M059J (cell line): ENCODE measurements at places on chromosomes 16 and 17. TPM values are rescaled to one million over a fixed set of nuclear protein-coding genes. Genes with fewer than 3 reads are reported as not detected.

DHRS7C gene
- total RNA-seq, result not detected in 2 replicates

DNA sequence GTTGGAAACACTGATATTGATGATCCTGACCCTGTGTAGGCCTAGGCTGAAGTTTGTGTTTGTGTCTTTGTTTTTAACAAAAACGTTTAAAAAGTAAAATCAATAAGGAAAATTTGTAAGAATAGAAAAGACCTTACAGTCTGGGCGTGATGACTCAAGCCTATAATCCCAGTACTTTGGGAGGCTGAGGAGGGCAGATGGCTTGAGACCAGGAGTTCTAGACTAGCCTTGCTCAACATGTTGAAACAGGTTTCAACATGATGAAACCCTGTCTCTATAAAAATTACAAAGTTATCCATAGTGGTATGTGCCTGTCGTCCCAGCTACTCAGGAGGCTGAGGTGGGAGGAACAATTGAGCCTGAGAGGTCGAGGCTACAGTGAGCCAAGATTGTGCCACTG, 18.3 kb upstream of the TOM1L1 start:
- DNase-seq, result no peak

- no peak for DNase-seq
Observed at GRCh38 chr17:18004345-18004744, 31.7 kb downstream of the DRC3 start.

LRRC37A2 gene
- total RNA-seq, result 2.4 and 3.4 TPM in 2 replicates

DNA sequence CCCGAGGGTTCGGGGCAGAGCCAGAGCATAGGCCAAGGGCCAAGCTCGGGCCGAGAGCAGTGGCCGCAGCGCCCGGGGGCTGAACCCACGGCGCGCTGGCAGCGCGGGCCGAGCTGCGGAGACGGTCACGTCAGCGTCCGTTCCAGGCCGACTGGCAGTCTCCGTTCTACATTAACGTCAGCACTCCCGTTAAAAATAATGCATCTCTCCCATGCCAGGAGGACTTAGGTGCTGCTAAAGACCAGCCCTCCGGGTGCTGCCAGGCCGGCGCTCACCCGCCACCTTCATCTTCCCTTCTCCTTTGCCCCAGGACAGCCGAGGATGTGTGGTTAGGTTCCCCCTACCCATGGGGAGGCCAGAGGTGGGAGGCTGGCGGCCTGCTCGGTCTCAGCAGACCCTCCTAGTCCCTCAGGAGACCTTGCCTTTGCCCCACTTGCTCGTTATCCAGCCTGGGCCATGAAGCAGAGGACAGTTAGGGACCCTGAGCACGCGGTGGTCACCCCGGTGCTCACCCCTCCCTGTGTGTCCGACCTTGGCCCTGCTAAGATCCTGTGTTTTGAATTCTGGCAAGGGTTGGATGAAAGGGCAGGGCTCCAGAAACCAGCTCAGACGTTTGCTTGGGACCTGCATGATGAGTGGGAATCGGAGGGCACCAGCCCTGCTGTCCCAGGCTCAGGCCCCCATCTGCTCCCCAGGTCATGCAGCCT, 572 bp downstream of the MPG start:
- DNase-seq, result peak; percentile 47

SMPD3 gene
- 0.25 TPM in 1 of 2 replicates, not detected in the other for total RNA-seq

GRCh38 chr16:49009204-49009603, 272.4 kb downstream of the CBLN1 start:
- no peak for DNase-seq

GRCh38 chr16:74999609-75000480, 1.0 kb downstream of the ZNRF1 start:
- DNase-seq, result peak; percentile 60

DNA sequence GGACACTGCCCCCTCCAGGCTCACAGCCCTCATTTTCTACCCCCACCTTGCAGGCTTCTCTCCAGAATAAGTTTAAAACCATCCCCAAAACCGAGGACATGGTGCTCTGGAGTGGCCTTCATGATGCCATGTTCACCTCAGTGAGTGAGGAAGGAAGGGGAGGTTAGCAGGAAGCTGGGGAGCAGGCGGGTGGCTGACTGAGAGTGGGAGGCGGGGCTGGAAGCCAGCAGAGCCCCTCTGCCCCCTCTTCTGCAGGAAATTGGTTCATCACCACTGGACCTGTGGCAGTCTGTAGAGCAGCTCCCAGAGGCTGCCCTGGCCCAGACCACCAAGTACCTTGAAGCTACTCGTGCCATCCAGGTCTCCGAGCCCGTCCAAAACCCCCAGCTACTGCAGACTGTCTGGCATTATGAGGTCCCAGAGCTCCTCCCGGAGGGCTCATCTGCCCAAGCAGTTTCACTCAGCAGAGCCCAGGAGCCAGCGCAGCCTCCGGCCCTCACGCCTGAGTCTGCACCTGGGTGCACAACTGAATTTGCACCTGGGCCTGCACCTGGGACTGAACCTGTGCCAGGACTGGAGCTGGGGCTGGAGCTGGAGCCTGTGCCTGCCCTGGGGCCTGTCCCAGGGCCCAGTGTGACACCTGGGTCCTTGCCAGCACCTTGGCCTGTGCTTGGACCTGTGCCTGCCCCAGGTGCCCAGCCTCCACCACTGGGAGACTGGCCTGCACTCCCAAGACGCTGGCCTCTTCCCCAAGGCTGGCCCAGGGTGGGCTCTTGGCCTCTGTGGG, 19.0 kb downstream of the C16orf96 start:
- no peak for DNase-seq

DNA sequence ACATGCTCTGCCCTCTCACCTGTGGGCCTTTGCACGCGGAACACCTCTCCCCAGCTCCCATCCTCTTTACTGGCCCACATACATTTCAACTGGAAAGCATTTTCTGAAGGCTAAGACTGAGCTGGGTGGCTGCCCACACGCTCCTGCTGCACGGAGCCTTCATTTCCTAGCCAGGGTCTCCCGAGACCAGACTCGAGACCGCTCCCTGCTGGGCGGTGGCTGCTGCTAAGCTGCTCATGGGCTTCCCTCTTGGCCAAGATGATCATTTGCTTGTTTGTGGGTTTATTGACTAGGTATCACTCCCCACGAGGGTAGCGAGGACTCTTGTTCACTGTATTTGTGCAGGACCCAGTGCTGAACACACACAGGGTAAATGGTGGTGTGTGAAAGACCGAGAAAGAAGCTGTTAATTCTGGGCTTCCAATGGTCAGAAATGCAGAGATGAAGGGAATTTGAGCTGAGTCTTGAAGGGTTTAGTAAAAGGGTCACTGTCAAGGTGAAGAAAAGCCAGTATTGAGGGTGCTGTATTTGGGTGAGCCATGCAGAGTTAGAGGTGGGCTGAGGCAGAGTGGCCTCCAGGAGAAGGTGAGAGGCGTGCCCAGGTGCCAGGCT, 907 bp downstream of the TRAPPC2L start:
- peak; percentile 62 for DNase-seq

PSMC3IP gene
- 16.0 and 23.2 TPM in 2 replicates for total RNA-seq

GRCh38 chr17:51722994-51723393, 435.5 kb downstream of the CA10 start:
- no peak for DNase-seq

GRCh38 chr16:59913666-59914065, 1179.5 kb upstream of the GOT2 start:
- DNase-seq, result no peak

DNA sequence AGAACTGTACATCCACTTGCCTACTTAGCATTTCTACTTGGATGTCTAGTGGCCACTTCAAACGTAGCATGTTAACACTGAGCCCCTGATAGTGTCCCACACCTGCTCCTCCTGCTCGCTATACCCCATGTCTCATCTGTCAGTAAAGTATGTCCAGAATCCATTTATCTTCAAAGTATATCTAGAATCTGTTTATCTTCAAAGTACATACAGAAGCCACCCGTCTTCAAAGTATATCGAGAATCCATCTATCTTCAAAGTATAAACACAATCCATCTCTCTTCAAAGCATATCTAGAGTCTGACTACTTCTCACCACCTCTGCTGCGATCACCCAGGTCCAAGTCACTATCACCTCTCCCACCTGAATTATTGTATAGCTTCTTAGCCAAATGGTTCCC, 43.8 kb downstream of the MYO1D start:
- no peak for DNase-seq

MRPS23 gene
- total RNA-seq, result 25.8 and 31.8 TPM in 2 replicates

ALOX12 gene
- total RNA-seq, result not detected in 2 replicates

DNA sequence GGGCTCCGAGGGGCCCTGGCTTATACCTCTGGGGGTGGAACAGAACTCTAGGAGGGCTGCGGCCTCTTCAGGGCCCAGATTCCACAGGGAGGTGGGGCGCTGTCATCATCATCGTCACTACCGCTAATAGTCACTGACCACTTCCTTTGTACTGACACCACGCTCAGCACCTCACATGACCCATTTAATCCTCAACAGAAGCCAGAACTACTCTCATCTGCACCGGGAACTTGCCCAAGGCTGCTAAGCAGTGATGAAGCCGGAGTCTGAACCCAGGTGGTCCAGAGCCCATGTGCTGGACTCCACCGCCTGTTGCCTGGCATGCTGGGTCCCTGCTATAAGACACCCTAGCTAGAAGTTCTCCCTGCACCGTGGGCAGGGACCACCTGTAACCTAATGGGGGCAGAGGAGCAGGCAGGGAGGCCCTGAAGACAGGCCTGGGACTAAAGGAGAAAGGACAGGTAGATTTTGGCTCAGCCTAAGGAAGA, 12.0 kb downstream of the UNC13D start:
- peak; percentile 76 for DNase-seq

DNA sequence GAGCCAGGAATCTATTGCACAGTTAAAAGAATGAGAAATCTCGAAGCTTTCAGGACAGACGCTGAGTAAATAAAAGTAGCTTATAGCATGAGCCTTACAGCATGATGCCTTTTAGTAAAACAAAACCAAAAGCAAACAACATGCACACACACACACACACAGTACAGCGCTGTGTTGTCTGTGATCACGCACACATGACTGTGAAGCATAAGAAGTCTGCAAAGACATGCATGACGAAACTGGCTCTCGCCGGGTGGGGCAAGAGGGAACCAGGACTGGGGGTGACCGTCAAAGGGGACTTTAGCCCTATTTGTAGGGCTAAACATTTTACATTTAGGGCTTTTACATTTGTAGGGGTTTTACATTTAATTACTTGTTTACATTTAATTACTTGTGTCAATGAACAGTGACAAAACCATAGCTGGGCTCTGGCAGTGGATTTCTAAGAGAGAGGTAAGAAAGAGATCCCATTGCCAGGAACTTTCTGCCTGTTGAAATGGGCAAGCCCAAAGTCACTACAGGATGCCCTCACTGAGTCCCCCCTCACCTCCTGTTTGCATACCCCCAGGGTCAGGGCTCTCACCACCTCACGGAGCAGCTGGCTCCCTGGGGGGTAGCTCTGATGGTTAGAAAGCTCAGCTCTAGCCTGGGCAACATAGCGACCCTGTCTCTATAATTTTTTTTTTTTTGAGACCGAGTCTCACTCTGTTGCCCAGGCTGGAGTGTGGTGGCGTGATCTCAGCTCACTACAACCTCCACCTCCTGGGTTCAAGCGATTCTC, 2.0 kb upstream of the TNFRSF13B start:
- no peak for DNase-seq

SRSF1 gene
- 336 and 365 TPM in 2 replicates for total RNA-seq

CDH5 gene
- total RNA-seq, result 0.05 TPM in 1 of 2 replicates, not detected in the other

GRCh38 chr16:27776556-27777225, 226.7 kb downstream of the KATNIP start:
- no peak for DNase-seq

TP53TG3C gene
- not detected in 2 replicates for total RNA-seq

- DNase-seq, result no peak
Observed at GRCh38 chr17:2591040-2591640, 2.3 kb upstream of the PAFAH1B1 start.

GRCh38 chr17:17999364-18000029, 26.8 kb downstream of the DRC3 start:
- no peak for DNase-seq

C17orf78 gene
- total RNA-seq, result not detected in 2 replicates

- DNase-seq, result peak; percentile 18
Observed at GRCh38 chr17:50721194-50722010, 2.0 kb downstream of the LUC7L3 start.

DNA sequence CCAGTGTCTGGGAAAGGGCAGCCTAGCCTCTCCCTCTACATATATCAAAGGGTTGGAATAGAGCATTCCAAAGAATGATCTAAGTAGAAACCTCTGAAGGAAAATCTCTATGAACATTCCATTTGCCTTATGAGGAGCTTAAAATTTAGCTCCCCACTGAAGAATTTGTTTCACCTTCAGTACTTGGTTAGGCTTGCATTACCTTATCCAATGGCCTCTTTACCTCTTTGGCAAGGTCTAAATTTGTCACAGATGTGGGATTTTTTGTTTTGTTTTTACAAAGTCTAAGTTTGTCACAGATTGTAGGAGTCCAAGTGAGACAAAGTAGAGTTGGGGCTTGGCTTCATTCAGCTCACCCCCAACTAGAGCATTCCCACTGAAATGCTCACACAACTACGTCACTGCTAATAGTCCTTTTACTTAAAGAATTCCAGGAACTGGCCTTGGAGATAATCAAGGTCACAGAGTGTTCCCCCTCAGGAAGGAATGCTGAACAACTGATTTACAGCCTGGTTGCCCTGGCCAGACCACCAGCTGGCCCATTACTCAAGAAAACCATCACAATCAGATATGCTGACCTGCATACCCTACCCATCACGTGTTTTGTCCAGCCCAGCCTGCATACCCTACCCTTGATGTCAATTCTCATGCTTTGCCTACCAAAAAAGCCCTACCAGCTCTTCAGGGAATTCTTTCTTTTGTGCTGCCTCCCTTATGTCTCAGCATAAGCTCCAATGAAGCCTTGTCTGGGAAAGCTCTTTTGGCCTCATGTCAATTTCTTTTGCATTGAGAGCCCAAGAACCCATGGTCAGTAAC, 26.5 kb upstream of the PPM1D start:
- DNase-seq, result peak; percentile 12

GRCh38 chr17:1625581-1625980, 3.1 kb downstream of the SLC43A2 start:
- DNase-seq, result no peak

ADAMTS18 gene
- 0.07 and 0.12 TPM in 2 replicates for total RNA-seq

- no peak for DNase-seq
Observed at GRCh38 chr17:66369830-66370229, 67.4 kb downstream of the PRKCA start.

SLC35G6 gene
- total RNA-seq, result not detected in 2 replicates

DNA sequence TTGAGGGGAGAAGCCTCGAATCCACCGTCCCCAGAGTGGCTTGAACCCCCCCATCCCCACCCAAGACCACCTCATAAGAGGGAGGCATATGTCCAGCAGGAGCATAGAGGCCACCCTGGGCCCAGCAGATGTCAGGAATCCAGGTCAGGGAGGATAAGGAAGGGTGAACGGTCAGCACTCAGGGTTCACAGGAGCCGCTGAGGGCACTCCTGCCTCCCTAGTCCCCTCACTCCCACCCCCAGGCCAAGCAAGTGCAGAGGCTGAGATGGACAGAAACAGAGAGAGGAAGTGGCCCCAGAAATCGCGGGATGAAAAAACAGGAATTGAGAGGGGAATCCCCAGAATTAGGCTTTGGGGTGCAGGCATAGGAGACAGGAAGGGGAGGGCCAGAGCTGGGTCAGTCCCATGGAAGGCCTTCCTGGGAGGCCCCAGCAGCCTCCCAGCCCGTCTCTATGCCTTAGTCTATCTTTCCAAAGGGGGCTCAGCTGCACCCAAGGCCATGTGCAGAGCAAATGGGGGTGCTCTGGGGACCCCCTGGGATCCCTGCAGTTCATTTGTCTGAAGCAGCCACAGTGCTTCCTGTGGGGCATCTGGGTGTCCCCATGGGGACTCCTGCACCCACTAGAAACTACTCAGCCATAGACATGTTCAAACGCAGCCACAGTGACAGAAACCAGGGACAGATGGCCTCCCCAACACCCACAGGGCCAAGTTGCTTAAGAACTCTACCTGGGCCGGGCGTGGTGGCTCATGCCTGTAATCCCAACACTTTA, 1.7 kb downstream of the CMTM3 start:
- peak; percentile 22 for DNase-seq

KCNH4 gene
- not detected in 2 replicates for total RNA-seq

- DNase-seq, result no peak
Observed at GRCh38 chr16:69833357-69834282, 71.5 kb downstream of the WWP2 start.
